ENCODE measurements at places on chromosomes 16 and 17.

GRCh38 chr16:30053376-30054015 lies 12.1 kb upstream of the ALDOA start:
- DNase-seq, result no peak

DNA sequence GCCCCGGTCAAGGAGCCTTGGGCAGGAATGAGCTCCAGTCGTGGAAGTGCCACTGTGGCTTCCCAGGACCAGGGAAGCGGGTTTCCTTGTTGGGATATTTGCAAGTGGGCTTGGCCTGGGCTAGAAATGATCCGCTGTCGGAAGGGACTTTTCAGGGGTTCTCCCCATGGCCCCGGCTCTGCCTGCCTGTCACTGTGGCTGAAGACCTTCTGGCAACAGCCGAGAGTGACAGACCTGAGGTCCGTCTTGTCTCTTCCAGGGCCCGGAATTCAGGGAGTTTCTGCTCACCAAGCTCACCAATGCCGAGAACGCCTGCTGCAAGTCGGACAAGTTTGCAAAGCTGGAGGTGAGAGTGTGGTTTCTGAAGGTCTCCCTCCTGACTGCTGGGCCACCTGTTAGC lies 57.7 kb downstream of the OR1D5 start:
- DNase-seq, result no peak

DNA sequence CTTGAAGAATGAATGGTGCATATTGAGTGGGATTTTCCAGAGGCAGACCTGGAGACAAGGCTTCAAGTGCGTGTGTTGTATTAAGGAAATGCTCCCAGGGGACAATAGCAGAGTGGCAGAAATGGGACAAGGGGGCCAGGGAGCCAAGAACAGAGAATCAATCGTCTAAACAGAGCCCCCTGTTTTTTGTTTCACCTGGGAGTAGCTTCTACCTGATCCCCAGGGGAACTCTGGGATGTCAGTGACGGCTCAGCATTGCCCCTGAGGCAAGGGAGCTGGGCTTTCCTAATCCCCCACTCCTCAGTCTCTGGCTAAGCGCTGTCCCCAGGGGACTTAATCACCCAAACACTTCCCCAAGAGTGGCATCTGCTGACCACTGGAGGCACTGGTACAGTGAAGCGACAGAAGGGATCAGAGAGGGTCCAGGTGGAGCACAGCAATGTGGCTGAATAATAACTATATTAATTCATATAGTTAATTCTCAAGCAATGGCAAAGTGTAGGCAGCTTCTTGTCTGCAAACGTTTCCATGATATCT lies 35.7 kb upstream of the C16orf78 start:
- DNase-seq, result no peak

DNA sequence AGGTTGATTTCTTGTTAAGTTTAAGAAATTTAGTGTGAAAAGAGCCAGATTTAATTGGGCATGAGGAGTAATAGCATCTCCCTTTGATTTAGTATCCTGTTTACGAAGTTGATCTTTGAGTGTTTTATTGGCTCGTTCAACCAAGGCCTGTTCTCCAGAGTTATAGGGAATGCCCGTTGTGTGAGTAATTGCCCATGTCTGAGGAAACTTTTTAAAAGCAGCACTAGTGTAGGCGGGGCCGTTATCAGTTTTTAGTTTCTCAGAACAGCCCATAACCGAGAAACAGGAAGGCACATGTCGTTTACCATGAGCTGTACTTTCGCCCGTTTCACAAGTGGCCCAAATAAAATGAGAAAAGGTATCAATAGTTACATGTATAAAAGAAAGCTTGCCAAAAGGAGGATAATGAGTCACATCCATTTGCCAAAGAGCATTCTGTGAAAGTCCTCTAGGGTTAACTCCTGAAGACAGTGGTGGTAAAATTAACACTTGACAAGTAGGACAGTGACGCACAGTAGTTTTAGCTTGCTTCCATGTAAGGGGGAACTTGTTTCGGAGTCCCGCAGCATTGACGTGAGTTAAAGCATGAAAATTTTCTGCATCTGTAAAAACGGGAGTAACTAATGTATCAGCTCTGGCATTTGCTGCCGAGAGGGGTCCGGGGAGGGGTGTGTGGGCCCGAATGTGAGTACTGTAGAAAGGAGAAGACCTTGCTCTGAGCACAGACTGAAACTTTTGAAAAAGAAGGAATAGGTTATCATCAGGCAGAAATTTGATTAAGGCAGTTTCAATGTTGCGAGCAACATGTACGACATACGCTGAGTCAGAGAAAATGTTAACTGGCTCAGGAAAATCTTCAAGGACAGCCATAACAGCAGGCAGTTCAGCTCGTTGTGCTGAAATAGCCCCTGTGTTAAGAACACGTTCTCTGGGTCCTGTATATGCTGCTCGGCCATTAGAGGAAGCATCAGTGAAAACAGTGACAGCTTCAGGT lies 18.5 kb upstream of the KCTD5 start:
- DNase-seq, result no peak

DNA sequence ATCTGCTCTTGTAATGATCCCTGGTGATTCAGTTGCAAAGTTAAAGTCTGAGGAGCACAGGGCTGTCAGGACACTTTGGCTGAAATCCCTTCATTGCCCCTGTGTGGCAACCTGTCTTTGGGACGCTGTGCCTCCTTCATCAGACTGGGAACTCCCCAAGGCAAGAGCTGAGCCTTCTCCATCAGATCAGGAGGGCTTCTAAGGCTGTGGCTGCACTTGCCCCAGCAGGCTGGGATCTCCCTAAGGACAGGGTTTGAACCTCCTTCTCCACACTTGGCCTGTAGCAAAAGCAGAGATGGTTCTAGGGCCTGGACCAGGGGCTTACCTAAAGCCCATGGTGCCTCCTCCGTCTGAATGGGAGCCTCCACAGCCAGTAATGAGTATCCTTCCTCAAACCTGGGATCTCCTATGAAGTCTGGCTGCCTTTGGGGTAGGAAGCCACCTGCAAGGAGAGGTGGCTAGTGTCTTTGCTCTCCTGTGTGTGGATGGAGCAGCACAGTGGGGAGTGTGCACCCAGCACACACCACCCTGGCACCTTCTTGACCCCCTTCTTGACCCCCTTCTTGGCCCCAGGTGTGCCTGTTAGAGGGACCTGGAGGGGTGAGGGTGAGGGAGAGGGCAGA lies 79.0 kb upstream of the NKD1 start:
- no peak for DNase-seq

DNA sequence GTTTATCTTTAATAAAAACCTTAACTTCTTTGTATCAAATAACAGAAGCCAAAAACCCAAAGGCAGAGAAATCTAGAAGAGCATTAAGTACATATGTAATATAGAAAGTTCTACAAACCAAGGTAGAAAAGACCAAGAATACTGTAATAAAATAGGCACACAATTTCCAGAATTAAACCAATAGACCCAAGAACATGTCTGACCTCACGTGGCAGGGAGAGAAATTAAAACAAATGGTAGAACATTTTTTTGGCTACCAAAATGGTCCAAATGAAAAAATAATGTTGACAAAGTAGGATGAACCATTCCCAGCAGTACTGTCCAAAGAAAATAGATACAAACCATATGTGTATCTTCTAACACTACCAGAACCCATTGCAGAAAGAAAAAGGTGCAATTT lies 183.5 kb downstream of the CPPED1 start:
- no peak for DNase-seq

- no peak for DNase-seq
Observed at GRCh38 chr17:64657610-64658125, 4.4 kb downstream of the SMURF2 start.
